ENCODE measurements at places on chromosomes 3 and 15.
A peak's percentile ranks its signal among the peaks of the same experiment; 100 is the strongest.

- no peak for DNase-seq
These were observed 18.6 kb downstream of the ACOX2 start for GRCh38 chr3:58518291-58518789.

DNA sequence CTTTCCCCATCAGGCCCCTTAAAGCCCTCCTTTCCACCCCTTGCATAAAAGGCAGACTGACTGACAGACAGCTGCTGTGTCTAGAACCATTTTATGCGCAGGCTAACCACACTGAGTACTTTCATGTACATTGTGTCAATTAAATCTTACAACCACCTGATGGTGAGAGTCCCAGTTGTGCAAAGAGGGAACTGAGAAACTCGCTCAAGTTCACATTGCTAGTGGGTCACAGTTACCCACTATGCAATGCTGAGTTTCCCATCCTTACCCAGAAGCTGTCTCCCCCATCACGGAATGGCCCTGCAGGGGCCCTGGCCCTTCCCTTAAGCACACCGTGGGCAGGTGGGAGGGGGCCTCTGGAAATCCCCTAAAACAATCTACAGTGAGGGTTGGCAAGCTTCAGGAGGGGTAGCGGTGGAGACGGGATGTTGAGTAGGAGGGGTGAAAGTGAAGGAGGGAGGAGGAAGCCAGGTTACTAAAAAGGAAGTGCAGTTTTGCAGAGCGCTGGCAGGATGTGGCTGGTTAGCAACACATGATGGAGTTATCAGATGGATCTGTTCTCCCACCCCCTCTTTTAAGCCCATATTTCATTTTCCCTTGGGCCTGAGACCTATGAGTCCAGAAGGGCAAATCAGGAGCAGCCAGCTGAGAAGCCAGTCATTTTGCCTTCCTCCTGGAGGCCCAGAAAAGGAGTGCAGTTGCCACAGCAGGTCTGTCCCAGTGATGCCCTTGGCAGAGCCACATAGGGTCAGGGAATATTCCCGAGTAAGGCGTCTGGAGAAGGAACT lies 30.0 kb downstream of the STARD5 start:
- DNase-seq = peak; percentile 84

DNA sequence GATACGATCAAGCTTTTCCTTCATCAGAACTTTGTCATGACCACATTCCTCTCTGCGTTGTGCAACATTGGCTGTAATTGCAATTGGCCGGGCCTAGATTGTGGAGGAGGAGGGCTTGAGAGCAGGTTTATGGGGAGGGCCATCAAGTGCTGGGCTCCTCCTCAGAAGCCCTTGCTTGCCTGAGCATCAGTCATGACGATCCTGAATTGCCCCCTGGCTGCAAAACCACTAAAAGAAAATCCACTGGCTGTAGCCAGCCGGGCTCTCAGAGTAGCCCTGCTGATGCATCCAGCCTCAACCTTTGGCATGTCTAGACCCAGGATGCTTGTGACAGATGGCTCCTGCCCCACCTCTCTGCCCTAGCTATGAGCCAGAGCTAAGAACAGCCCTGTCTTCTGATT lies 13.4 kb upstream of the TRH start:
- no peak for DNase-seq

DNA sequence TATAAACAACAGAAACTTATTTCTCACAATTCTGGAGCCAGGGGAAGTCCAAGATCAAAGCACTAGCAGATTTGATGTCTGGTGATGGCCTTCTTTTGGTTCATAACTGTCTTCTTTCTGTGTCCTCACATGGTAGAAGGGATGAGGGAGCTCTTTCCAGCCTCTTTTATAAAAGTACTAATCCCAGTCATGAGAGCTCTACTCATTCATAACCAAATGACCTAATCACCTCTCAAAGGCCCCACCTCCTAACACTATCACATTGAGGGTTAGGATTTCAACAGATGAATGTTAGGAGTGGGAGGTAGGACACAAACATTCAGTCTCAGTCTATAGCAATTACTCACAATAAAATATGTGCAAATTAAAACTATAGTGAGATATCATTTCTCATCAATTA lies 50.1 kb upstream of the UBE2E2 start:
- DNase-seq = no peak

- DNase-seq = no peak
These were observed at the start of gene ZDHHC23 for GRCh38 chr3:113947372-113948014. Gene ZDHHC23, plus strand, starts transcription at chr3:113948013. Its CDS starts 790 bp downstream, at chr3:113948803.

DNA sequence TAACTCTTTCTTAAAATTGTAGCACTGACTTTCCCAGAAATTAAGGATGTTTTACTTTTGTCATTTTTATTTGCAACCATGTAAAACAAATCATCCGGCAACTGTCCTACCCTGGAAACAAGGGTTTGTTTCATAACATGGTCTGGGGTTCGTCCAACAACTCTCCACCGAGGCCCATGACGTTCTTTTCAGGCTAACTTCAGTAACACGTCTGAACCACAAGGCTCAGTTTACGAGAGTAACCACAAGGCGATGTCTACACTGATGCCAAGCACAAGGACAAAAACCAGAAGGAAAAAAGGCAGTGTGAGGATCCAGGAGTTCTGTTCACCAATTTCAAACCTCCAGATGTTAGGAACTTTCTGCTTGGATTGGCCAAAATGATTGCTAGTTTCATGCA lies 546.1 kb downstream of the NTRK3 start:
- no peak for DNase-seq

DNA sequence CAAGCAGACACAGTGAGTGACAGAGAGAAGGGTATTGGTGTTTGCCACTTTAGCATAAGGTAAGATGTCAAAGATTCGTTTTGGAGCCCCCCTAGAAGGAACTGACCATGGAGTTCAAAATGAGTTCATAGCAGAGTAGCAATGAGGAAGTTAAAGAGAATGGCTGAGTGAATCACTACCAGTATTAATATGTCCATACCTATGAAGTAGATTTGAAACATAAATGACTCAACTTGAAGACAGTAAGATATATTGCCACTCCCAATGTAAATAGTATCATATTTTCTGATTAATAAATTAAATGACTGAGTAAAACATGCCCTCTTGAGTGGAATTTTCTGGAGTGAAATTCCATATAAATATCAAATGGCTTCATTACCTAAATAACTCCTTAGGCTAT lies 675.1 kb downstream of the NLGN1 start:
- DNase-seq = no peak
